T47D (cell line): ENCODE measurements at places on chromosomes 5 and 9.

GRCh38 chr5:9878206-9878605 is 248.1 kb upstream of the TAS2R1 start:
- DNase-seq = no peak

DNA sequence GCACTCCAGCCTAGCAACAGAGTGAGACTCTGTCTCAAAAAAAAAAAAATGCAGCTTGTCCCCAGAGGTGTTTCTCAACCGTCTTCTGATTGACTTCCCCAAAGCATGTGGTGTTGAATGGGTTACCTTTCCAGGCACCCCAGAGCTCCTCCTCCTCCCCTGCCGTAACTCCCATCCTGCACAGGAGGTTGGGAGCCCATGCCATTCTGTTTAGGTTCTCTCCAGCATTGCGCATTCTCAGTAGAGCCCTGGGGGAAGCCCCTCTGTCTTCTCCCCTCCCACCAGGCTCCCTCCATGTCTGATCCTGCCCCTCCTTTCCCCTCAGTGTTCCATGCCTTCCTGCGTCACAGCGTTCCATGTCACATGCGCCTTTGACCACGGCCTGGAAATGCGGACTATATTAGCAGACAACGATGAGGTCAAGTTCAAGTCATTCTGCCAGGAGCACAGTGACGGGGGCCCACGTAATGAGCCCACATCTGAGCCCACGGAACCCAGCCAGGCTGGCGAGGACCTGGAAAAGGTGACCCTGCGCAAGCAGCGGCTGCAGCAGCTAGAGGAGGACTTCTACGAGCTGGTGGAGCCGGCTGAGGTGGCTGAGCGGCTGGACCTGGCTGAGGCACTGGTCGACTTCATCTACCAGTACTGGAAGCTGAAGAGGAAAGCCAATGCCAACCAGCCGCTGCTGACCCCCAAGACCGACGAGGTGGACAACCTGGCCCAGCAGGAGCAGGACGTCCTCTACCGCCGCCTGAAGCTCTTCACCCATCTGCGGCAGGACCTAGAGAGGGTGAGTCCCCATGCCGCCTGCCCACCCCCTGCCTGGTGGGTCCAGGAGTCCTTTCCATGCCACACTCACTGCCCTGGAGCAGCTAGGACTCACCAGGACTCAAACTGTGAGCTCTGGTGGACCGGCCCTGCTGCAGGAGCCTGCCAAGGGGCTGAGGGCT is 40.6 kb downstream of the JADE2 start:
- DNase-seq = no peak

DNA sequence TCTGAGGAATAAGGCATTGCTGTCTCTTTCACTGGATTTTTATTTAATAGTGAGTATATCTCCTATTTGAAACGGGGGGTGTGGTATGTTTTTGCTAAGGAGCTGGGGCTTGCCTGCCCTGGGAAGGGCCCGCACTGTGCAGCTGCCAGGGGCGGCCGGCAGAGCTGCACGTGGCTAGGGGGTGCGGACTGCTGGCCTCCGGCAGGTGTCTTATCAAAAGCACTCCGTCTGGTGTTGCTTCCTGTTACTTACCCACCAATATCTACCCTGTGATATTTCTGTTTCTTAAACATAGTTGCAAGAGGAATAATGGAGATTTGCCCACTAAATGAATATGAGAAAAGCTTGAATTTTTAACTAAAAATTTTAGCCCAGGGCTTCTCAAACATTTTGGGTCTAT is 232.0 kb downstream of the IRX1 start:
- no peak for DNase-seq

GRCh38 chr9:135826188-135826545 is 81.2 kb downstream of the CAMSAP1 start:
- no peak for DNase-seq

GRCh38 chr9:82531795-82532194 is 531.1 kb downstream of the RASEF start:
- no peak for DNase-seq

DNA sequence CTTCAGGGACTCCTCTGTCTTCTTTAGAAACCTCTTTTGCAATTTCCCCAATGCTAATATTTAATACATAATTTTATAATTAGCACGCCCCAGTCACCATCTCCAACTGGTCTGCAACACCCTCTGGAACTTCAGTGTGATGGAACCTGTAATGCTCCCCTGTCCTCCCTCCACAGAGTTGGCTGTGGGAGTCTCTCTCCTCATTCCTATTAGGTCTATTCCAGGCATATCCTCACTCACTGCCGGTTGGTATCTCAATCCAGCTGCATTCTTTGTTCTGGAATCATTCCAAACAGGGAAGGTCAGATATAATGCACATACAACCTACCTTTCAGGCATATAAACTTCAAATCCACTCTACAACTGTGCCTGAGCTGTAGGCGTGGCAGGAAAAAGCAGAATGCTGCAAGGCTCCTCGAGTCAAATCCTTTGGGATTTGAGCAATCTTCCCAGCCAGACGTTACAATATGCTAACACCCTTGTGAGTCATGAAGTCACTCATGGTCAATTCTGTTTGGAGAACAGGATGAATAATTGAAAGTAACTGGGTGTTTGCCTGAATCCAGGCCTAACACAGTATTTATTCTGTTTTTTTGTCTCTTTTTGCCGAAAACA is 293.8 kb downstream of the CWC27 start:
- DNase-seq = no peak

DNA sequence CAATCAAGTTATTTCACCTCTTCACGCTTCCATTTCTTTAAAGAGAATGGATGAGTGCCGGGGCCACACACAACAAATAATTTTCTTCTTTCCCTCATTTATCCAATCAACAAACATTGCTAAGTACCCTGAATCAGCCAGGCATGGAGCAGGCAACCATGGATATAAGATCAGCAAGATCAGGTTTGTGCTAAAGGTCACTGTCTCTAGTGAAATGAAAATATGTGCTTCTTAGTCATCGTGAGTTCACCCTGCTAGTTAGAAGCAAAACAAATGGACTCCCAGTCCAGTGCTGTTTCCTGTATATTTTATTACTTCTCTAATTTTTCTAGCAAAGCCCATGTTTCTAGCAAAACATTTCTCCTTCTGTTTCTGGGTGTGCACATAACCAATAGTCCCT is 629.2 kb downstream of the BNC2 start:
- no peak for DNase-seq

DNA sequence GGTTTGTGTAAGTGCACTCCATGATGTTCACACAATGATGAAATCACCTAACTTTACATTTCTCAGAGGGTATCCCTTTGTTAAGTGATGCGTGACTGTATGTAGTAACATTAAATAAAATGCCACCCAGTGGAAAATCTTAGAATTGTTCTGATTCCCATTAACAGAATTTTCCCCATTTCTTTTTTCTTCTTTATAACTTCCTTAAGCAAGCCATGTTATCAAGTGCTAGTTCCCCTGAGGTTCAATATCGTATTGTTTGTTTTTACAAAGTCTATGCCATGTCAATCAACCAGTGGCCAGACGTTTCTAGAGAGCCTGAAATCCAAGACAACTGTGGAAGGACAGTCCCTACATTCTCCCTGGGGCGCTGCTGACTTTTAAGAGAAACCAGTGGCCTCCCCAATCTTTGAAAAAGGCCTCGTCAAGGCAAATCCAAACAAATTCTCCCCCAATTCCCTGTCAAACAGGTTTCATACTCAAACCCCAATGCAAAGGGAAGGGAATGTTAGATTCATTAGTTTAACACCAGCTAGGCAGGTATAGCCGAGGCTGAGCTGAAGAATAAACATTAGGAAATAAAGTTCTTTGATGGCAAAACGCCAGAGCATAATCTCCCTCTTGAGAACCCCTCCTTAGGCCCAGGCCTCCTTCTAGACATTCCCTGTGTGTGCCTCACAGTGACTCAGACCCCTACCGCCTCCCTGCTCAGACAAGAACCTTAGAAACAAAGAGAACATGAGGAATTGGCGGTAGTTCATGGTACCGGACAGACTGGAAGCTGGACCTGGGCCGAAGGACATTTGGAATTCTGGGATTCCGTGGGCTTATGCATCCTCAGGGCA is 198.7 kb downstream of the GNA14 start:
- DNase-seq = no peak

DNA sequence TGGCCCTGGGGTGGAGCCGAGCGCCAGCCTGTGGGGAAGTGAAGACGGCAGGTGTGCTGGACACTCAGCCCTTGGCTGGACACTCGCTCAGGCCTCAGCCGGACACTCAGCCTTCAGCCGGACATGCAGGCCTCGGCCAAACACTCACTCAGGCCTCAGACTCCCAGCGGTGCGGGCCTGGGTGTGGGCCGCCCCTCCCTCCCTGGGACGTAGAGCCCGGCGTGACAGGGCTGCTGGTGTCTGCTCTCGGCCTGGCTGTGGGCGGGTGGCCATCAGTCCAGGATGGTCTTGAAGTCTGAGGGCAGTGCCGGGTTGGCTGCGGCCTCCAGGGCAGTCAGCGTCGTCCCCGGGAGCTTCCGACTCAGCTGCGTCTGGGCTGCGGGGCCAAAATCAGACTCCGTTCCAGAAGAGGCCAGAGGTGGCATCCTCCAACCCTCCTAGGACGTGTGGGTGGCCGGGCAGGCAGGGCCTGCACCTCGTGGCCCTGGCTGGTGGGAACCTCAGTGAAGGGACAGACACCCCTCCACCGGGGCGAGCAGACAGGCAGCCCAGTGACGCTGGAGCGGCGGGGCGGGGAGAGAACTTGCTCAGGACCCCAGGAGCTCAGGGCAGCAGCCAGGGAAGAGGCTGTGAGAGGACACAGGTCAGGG is 28.4 kb downstream of the SLC6A18 start:
- no peak for DNase-seq

GRCh38 chr5:36694351-36694750 is 87.9 kb downstream of the SLC1A3 start:
- DNase-seq = no peak

- no peak for DNase-seq
These were observed 105.9 kb downstream of the MARCHF3 start for GRCh38 chr5:126924331-126925033.

GRCh38 chr5:150121448-150122157 is 34.0 kb downstream of the PDGFRB start:
- DNase-seq = no peak

DNA sequence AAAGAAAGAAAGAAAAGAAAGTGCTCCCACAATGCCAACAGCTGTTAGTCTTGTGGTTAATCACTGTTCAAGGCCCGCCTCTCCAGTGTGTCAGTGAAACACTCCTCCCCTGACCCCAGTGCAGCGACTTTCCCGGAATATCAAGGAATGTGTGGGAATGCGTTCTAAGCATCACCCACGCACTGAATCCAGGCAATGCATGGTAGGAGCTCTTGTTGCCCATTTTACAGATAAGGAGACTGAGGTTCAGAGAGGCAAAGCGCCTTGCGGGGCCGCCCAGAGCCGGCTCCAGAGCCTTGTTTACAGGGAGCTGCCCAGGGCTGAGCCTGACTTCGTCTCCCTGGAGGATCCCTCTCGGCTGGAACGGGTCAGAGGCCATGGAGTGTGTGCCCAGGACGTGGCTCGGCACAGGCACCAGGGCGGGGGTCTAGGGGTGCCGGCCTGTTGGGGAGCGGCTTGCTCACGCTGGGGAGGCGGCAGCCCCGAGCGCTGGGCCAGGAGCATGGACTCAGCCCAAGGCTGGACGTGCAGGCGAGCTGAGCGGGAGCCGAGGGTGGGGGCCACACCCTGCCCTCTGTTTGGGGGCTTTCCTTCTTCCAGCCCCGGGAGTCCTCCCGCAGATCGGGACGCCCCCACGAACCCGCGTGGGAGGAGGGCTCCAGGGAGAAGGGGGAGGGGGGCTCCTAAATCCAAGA is 823 bp downstream of the ST6GALNAC6 start:
- DNase-seq = no peak

DNA sequence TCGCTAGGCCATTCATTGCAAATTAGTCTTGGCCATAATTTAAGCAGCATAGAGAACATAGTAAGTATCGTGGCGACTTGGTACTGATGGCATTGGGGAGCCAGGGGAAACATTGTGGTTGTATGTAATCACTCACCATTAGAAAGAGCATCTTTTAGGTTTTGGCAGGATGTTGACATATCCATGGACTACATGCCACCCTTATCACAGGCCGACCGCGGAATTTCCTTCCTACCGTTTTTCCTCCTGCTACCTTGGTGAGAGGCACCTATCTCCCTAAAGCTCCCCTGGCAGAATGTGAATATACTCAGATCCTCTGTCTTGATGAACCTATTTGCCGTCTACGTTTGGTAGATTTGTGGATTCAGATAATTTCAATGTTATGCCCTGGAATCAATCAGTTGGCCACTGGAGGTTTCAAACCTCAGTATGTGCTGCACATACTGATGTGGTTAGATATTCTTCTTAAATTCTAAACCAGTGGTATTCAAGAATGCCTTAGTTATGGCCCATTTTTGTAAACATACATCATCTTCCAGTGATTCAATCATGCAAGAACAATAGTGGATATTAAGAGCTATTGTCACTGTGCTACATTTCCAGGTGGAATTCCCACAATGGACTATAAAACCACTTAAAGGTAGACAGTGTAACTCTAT is 271.0 kb upstream of the HAPLN1 start:
- no peak for DNase-seq

- DNase-seq = no peak
These were observed 55.5 kb downstream of the MYO10 start for GRCh38 chr5:16880547-16880946.

DNA sequence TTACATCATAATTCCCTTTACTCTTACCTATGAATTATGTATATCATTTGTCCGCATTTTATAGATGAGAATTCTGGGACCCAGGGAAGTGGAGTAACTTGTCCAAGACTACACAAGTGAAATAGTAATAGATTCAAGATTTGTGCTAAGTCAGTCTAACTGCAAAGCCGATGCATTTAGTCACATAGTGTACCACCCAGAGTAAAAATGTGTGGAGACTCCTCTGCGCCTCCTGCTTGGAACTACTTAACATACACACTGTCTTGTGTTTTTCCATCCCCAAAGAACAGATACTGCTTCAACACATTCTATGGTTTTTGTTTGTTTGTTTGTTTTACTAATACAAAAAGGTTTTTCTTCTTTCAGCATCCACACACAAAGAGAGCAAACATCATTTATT is 729.8 kb downstream of the PRELID2 start:
- no peak for DNase-seq

GRCh38 chr5:139745132-139745799 is 50.3 kb upstream of the PSD2 start:
- DNase-seq = no peak

- DNase-seq = peak; percentile 36
These were observed 13.2 kb downstream of the TTC39B start for GRCh38 chr9:15293804-15294316.
